ENCODE measurements at places on chromosomes 12 and 14.

- no peak for DNase-seq
Measured at GRCh38 chr14:88937706-88938105, 113.3 kb downstream of the TTC8 start.

DNA sequence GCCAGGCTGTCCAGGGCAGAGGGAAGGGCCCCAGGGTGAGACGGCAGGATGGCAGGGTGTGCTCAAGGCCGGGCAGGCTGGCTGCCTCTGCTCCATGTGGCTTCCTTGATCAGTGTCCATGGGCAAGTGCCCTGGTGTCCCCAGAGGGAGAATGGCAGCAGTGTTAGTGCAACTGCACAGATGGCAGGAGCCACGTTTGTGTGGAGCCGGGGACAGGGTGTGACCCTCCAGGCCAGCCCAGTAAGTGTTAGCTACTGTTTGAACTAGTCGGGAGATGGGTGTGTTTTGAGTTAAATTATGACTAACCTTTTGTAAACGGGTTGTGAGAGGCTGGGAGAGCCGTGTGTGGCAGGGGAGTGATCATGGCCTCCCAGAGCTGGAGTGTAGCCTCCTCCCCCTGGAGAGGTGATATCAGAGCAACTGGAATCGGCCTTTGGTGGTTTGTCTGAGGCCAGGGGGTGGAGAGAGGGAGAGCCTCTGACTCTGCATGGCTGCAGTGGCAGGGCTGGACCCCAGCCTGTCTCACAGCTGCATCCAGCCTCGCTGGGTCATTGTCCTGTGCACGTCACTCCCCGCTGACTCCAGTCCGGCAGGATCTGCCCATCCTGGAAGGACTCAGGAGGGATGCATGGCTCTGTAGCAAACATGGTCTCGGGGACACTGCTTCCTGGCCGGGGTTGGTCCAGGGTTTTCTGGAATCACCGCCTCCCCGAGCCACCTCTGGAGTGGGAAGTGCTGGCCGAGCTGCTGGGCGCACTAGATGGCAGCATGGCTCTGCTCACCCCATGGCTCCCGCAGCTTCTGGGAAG is 27.8 kb downstream of the AACS start:
- no peak for DNase-seq

- DNase-seq, result no peak
Measured at GRCh38 chr12:98022961-98023360, 492.4 kb upstream of the TMPO start.

DNA sequence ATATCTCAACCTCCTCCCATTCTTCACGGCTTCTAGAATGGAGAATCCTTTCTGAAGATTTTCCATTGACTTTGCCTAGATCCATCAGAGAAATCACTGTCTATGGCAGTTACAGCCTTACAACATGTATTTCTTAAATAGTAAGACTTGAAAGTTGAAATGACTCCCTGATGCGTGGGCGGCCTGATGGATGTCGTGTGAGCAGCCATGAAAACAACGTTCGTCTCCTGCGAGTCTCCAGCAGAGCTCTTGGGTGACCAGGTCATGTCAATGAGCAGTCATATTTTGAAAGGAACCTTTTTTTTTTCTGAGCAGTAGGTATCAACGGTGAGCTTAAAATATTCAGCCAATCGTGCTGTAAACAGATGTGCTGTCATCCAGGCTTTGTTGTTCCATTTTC is 139.9 kb upstream of the C14orf180 start:
- DNase-seq, result no peak

DNA sequence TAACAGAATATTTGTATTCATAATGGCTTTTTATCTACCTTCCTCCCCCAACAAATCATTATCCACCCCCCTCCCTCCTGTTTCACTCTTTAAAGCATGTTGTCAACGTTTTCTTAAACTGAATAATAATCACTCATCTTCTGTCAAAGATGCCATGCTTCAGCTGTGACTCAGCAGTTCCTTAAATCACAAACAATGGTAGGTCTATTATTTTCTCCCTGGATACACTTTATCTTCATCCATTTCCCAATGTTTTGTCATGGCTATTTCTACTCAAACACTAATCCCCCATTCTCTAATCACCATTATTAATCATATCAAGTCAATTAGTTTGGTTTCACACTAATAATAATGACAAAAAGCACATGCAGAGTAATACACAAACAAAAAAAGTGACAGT is 6.5 kb downstream of the CLEC12B start:
- no peak for DNase-seq

- no peak for DNase-seq
Measured at GRCh38 chr12:99284161-99284560, 363.4 kb upstream of the GARIN6 start.

- no peak for DNase-seq
Measured at GRCh38 chr12:92290886-92291285, 145.2 kb upstream of the BTG1 start.
